RPMI7951 (cell line): ENCODE measurements at places on chromosomes 4 and X. TPM values are rescaled to one million over a fixed set of nuclear protein-coding genes. Genes with fewer than 3 reads are reported as not detected.
A peak's percentile ranks its signal among the peaks of the same experiment; 100 is the strongest.

Gene F9
- not detected in 2 replicates for total RNA-seq

Gene POF1B
- not detected in 2 replicates for total RNA-seq

Gene PLAC1
- 0.12 and 0.59 TPM in 2 replicates for total RNA-seq

Gene TTC29
- 0.72 TPM in 1 of 2 replicates, not detected in the other for total RNA-seq

Gene CXCL1
- total RNA-seq = 21.0 and 24.3 TPM in 2 replicates

Gene UGT2A1
- not detected in 2 replicates for total RNA-seq

Gene MAGEE1
- 1.3 and 3.6 TPM in 2 replicates for total RNA-seq

Gene IL13RA1
- total RNA-seq = 29.4 and 32.2 TPM in 2 replicates

Gene F11
- total RNA-seq = not detected in 2 replicates

Gene NPFFR2
- total RNA-seq = 0.10 TPM in 1 of 2 replicates, not detected in the other

DNA sequence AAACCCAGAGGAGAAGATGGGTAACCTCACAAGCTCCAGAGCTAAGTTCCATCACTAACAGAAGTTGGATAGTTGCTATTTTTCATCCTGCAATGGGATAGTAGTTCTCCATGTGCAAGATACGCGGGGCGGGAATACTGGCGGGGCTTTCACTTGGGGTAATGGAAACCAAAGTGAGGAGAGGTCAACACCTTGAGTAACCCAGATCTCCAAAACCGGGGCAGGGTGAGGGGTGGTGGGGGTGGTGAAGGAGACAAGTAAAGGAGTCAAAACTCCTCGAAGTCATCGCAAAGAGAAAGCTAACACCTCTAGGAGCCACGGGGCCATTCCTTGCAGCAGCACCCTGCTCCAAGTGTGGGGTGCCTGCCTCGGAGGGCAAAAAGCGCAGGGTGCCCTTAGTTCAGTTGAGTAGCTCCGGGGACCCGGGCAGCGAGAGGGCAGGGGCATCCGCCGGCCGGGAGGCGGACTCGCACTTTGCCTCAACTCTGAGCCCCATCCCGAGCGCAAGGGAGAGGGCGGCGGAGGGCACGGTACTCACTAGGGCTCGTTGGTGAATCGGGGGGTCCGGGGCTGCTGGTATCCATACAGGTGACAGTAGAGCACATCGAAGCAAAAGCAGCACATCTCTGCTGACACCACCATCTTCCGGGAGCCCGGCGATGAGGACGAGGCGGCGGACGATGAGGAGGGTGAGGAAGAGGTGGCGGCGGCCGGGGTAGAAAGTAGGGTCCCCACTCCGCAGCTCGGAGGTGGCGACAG is 645 bp downstream of the AMMECR1 start:
- DNase-seq = no peak

DNA sequence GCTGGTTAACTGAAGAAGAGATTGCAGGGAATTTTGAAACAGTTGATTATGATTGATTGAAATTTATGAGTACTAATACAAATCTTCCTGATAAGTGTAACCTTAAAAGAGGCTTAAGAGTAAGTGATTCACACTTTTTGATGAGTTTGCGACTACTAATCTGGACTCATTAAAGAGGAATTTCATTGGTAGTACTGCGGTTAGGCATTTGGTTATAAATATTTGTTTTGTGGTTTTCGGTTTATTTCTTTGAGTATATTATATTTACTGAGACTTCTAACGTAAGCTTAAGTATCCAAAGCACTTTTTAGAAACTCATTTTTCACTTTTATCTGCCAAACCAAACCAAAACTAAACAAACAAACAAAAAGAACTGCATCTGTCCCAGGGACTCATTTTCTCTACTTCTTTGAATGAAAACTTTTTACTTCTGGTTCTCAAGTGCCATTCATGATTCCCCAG is 20.7 kb downstream of the SLIT2 start:
- DNase-seq = no peak

GRCh38 chr4:122826553-122827257 is at the start of gene FGF2:
TSS of gene FGF2 (plus strand) at chr4:122826831. CDS start at chr4:122827175, 344 bp downstream.
- peak; percentile 41 for DNase-seq

DNA sequence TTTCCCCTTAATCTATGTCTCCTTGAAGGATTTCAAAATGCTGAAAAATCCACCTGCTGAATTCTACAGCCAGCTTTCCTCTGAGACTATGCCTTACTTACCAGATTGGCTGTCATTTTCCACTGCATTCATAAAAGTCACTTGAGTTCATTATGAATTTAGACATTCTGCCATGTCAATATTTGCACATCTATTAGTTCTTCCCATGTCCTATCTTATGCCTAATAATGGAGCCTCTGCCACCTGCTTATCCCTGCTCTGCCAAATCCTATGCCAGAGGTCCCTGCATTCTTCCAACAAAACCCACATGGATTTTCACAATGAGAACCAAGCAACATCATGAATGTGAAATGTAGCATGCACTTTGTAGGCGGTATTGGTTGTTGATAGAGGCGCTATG is 42.6 kb downstream of the GASK1B start:
- no peak for DNase-seq

GRCh38 chr4:142846729-142847596 is 862 bp upstream of the INPP4B start:
- DNase-seq = no peak

DNA sequence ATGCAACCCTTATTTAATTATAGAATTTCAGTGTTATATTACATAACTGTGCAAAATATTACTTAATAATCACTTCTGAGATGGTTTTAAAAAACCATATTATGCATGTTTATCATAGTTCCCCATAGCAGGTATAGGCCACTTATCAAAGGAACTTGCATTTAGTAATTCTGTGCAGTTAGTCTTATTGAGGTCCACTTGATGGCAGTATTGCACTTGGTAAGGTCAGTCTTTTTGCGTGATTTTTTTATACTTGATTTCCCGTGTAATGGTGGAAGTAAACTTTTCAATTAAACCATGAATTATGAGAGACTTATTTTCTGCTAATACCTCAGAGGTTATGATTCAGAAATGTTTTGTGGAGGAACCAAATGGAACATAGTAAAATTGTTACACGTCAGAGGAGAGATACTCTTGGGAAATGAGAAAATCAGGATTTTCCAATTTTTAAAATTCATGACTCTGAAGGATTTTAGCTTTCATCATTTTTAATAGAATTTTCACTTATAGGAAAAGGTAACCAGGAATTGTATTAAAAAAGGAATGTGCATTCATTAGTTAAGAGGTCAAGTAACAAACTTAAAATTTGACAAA is 230.0 kb downstream of the CCSER1 start:
- peak; percentile 41 for DNase-seq
